Muscle of leg (tissue), 16 donors: ENCODE measurements at places on chromosomes 6 and 20.

- DNase-seq: peak; percentile 47
Measured at GRCh38 chr20:62860924-62861691, 514 bp downstream of the TCFL5 start.

- DNase-seq: no peak
Measured at GRCh38 chr6:10412461-10413261, 2.2 kb downstream of the TFAP2A start.

DNA sequence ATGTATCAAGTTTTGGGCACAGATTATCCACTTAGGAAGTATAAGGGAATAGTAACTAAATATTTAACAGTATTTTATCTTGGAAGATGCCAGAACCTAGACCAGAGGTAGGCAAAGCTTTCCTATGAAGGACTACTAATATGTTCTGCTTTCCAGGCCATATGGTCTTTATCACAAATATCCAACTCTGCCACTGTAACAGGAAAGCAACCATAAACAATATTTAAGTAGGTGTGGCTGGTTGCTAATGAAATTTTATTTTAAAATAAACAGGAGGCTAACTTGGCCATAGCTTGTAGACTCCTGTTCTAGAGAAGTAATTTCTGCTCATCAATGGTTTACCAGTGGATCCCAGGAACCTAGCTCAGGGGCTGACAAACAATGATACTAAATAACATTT is 39.4 kb downstream of the NOL7 start:
- no peak for DNase-seq

DNA sequence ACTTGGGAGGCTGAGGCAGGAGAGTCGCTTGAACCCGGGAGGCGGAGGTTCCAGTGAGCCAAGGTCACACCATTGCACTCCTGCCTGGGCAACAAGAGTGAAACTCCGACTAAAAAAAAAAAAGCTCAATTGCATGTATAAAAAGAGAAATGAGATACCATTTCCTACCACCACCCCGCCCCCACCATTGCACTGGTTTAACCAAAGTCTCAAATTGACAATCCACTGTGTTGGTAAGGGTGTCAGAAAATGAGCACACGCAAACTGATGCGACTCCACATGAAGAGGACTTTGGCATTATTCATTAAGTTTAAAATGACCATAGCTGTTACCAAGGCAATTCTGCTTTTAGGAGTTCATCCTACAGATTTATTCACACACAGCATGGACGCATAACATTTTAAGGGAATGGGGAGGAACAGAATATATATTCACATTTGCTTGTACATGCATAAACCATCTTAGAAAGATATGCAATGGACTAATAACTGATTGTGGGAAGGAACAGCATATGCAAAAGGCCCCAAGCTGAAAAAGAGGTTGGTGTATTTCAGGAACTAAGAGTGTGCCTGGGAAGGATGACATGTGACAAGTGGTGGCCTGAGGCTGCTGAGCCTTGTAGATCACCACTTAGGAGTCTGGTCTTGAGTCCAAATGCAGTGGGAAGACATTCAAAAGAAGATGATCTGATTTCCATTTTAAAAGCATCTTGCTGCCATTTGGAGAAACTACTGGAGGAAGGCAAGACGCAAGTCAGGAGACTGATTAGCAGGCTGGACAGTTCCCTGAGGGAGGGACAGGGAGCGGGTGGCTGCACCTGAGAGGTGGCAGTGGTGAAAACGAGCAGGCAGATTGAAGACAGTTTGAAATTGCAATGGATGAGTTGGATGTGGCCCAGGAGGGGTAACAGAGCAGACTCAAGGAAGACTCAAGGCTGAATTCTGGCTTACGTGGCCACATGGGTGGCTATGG is 37.2 kb upstream of the PTPN1 start:
- no peak for DNase-seq

DNA sequence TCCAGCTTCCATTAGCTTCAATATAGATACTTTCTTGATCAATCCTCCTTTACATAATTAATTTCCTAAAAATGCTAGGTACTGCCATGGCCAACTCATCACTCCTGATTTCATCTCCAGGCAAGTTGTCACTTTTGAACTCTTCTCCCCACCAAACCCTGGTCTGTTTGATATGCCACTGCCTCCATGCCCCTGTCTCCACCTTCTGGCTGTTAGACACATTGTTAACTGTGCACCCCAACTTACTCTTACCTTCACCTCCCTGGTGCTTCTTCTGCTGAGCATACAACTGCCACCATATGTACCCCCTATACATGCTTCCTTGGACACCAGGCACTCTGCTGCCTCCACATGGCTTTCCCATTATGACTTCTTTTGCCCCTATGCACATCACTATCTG is 21.9 kb upstream of the AIG1 start:
- DNase-seq: no peak
